Upper lobe of left lung (tissue), 6 donors: ENCODE measurements at places on chromosomes 7 and 10. TPM values are rescaled to one million over a fixed set of nuclear protein-coding genes. Genes with fewer than 3 reads are reported as not detected.

DNA sequence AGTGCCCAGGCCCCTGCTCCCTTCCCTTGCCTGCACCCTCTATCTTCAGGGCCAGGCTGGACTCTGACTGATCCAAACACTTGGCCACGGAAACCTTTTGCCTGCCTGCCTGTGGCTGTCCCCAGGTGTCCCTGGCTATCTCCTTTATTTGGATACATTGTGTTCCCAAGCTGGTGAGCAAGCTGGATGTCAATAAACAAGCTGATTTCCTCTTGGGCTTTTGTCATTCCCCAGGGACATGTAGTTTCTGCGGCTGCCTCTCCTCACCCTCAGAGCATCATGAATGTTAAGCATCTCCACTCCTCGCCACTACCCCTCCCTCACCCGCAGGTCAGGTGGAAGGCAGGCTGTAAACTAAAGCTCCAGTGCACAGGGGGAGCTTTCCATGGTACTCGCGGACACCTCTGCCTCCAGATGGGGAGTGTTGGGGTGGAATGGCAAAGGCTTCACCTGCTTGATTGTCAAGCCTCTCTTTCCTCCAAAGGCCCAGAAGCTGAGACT, 6.9 kb downstream of the GHRHR start:
- H3K36me3 ChIP-seq, result no peaks in the 10 kb centered on the region
- peak; percentile 10 for DNase-seq
- no peaks in the 10 kb centered on the region for H3K27me3 ChIP-seq

DNA sequence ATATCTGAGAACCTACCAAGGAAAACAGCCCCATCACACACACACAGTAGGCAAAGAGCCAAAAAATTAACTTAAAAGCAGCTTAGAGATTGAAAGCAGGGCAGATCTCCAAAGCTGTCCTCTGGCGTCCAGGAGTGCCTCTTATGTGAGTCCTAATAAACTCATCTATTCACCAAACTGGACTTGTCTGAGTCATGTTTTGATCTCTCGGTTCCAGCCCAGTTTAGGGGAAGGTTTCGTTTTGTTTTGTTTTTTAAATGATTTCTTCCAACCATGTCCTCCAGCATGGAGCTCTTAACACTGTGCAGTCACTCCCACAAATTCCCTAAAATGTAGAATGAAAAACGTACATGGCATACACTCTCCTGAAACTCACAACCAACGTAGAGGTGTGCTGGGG, 6.7 kb upstream of the PRSS37 start:
- H3K27me3 ChIP-seq, result no peaks in the 10 kb centered on the region
- no peaks in the 10 kb centered on the region for H3K36me3 ChIP-seq
- no peak for DNase-seq
- no peaks in the 10 kb centered on the region for H3K4me1 ChIP-seq

- no peaks in the 10 kb centered on the region for H3K36me3 ChIP-seq
- H3K27me3 ChIP-seq, result no peaks in the 10 kb centered on the region
- H3K4me1 ChIP-seq, result no peaks in the 10 kb centered on the region
- no peak overlapping the region for H3K27ac ChIP-seq
- DNase-seq, result no peak
Measured at GRCh38 chr10:113221756-113222168, 271.7 kb downstream of the TCF7L2 start.

- H3K27ac ChIP-seq, result peak overlapping the region; percentile 74
- H3K36me3 ChIP-seq, result no peaks in the 10 kb centered on the region
- H3K27me3 ChIP-seq, result no peaks in the 10 kb centered on the region
- no peak overlapping the region for H3K4me3 ChIP-seq
Measured at GRCh38 chr10:97520978-97521761, 22.4 kb downstream of the UBTD1 start.

GRCh38 chr10:77090381-77091356, 546.9 kb downstream of the KCNMA1 start:
- H3K27me3 ChIP-seq, result no peaks in the 10 kb centered on the region
- DNase-seq, result no peak
- H3K36me3 ChIP-seq, result no peaks in the 10 kb centered on the region
- H3K27ac ChIP-seq, result no peak overlapping the region

- no peaks in the 10 kb centered on the region for H3K36me3 ChIP-seq
- no peak overlapping the region for H3K4me3 ChIP-seq
- no peak overlapping the region for H3K27ac ChIP-seq
- DNase-seq, result no peak
- no peaks in the 10 kb centered on the region for H3K4me1 ChIP-seq
Measured at GRCh38 chr10:44853796-44854195, 57.3 kb upstream of the TMEM72 start.

DNA sequence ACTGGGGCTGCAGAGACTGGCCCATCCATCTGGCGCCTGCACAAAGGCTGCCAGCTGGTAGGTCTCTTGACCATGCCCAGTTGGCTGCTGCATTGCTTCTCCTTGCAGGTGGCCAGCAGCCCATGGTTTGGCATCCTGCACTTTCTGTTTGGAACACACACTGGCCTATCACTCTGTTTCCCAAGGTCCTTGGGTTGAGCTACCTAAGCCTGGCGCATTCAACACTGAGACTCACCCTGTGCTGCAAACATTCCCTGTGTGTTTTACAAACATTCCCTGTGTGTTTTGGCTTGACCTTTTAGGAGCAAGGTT, 55.5 kb downstream of the TACR2 start:
- peaks cover 49% of the 10 kb centered on the region for H3K4me1 ChIP-seq
- H3K27me3 ChIP-seq, result no peaks in the 10 kb centered on the region
- no peak overlapping the region for H3K4me3 ChIP-seq
- peak overlapping the region; percentile 82 for H3K27ac ChIP-seq
- no peak for DNase-seq

DNA sequence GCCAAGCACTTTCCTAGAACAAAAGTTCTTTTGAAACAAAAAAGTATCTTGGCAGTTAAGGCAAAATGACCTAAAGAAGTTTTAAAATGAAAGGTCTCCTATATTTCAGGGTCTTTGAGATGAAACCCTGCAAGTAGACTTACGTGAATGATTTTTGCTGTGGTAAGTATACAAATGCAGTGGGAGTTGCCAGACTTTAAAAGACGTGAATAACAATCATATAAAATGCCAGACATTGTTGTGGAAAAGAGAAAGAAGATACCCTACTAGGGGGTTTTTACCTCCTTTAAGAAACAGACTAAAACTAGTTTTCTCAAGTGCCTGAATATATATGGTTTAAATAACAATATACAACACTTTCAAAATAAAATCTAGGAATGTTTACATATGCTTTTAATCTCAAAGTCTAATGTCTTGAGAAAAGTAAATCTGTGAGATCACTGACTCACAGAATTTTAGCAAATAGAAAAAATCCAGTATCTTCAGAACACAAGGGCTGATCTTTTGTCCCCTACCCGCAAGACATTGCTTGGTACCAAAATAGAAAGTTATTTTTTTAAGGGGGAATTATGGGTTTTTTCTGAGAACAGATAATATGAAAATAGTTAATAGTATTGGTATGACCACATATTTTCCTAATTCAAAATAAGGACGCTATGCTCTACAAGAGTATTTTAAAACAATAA, 29.5 kb downstream of the LRRC17 start:
- peaks cover 10% of the 10 kb centered on the region for H3K4me1 ChIP-seq
- no peak overlapping the region for H3K27ac ChIP-seq
- no peak overlapping the region for H3K4me3 ChIP-seq
- no peaks in the 10 kb centered on the region for H3K36me3 ChIP-seq

GRCh38 chr7:42219447-42219846, 17.6 kb downstream of the GLI3 start:
- H3K4me3 ChIP-seq, result no peak overlapping the region
- no peak overlapping the region for H3K27ac ChIP-seq
- H3K36me3 ChIP-seq, result no peaks in the 10 kb centered on the region
- no peaks in the 10 kb centered on the region for H3K27me3 ChIP-seq
- DNase-seq, result no peak
- H3K4me1 ChIP-seq, result no peaks in the 10 kb centered on the region

DNA sequence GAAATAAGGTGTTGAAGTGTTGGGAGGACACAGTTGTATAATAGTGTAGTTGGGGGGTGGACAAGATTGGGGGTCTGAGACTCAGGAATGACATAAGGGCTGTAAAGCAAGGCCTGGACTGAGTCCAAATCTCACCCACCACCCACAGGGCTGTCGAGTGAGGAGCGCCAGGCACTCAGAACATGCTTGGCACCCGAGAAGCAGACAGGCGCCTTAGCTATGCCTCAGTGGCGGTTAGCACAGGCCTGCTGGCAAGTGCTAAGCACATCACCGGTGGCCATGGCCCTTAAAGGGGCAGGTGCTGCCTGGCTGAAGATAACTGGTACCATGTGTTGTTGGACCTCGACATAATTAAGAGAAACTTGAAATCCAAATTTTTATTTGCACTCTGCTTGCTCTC, 90.7 kb downstream of the COL13A1 start:
- H3K27me3 ChIP-seq, result no peaks in the 10 kb centered on the region
- H3K36me3 ChIP-seq, result no peaks in the 10 kb centered on the region
- no peak overlapping the region for H3K4me3 ChIP-seq
- H3K4me1 ChIP-seq, result no peaks in the 10 kb centered on the region
- no peak overlapping the region for H3K27ac ChIP-seq

GRCh38 chr10:115026056-115026745, 67.0 kb upstream of the ATRNL1 start:
- H3K4me3 ChIP-seq, result no peak overlapping the region
- H3K27ac ChIP-seq, result no peak overlapping the region
- no peaks in the 10 kb centered on the region for H3K27me3 ChIP-seq
- H3K36me3 ChIP-seq, result no peaks in the 10 kb centered on the region
- no peak for DNase-seq

- no peaks in the 10 kb centered on the region for H3K36me3 ChIP-seq
- no peak overlapping the region for H3K4me3 ChIP-seq
- H3K27me3 ChIP-seq, result no peaks in the 10 kb centered on the region
- no peak overlapping the region for H3K27ac ChIP-seq
- H3K4me1 ChIP-seq, result peaks cover 2% of the 10 kb centered on the region
- DNase-seq, result no peak
Measured at GRCh38 chr10:129536336-129536735, 69.3 kb downstream of the MGMT start.

DNA sequence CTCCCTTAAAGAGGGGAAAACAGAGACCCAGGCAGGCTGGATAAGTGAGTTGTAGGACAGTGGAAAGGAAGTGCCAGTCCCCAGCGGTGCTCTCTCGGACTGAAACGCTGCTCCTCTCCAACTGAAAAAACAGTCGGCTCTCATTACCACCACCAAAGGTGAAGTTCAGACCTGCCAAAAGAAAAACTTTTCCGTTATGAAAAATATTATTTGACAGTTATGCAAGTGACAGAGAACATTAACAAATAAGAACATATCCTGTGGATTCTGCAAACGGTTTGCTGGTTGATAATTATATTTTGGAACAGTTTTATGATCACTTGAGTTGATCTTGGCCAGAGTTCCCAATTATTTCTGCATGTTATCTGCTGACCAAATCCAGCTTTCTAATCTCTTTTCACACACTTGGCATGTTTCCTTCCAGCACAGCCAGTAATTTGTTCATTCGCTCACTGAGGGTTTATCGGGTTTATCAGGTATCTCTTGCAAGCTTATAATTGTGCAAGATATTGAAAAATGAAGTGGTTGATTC, 82.6 kb downstream of the PTPRE start:
- H3K36me3 ChIP-seq, result no peaks in the 10 kb centered on the region
- no peak for DNase-seq
- no peaks in the 10 kb centered on the region for H3K27me3 ChIP-seq
- no peak overlapping the region for H3K4me3 ChIP-seq

DNA sequence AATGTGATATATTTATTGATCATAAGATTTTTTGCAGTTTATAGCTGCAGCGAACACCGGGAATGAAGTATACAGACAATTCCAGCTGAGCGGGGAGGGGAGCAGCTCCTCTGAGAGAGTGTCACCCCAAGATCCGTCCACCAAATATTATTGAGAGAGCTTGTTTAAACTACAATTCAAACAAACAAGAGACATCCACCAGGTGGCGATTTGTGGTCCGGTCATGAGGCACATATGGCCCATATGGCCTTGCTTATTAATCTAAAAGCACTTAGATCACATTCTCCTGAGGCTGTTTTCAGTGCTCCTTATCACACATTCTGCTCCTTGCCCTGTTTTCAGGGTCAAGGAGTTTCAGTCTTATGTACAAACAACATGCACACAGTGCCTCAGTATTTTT, 83.1 kb downstream of the THSD7A start:
- no peak overlapping the region for H3K4me3 ChIP-seq
- no peaks in the 10 kb centered on the region for H3K4me1 ChIP-seq

- no peak for DNase-seq
- no peak overlapping the region for H3K4me3 ChIP-seq
- no peak overlapping the region for H3K27ac ChIP-seq
- H3K27me3 ChIP-seq, result no peaks in the 10 kb centered on the region
Measured at GRCh38 chr10:131177431-131178327, 133.8 kb downstream of the TCERG1L start.

GRCh38 chr7:25643770-25644394, 415.6 kb upstream of the NPVF start:
- peaks cover 12% of the 10 kb centered on the region for H3K4me1 ChIP-seq
- H3K27ac ChIP-seq, result no peak overlapping the region
- no peaks in the 10 kb centered on the region for H3K27me3 ChIP-seq
- no peak for DNase-seq

- H3K27ac ChIP-seq, result no peak overlapping the region
- no peak overlapping the region for H3K4me3 ChIP-seq
- no peak for DNase-seq
- no peaks in the 10 kb centered on the region for H3K36me3 ChIP-seq
- peaks cover 65% of the 10 kb centered on the region for H3K4me1 ChIP-seq
Measured at GRCh38 chr10:35353805-35354204, 17.5 kb downstream of the CCNY start.

DNA sequence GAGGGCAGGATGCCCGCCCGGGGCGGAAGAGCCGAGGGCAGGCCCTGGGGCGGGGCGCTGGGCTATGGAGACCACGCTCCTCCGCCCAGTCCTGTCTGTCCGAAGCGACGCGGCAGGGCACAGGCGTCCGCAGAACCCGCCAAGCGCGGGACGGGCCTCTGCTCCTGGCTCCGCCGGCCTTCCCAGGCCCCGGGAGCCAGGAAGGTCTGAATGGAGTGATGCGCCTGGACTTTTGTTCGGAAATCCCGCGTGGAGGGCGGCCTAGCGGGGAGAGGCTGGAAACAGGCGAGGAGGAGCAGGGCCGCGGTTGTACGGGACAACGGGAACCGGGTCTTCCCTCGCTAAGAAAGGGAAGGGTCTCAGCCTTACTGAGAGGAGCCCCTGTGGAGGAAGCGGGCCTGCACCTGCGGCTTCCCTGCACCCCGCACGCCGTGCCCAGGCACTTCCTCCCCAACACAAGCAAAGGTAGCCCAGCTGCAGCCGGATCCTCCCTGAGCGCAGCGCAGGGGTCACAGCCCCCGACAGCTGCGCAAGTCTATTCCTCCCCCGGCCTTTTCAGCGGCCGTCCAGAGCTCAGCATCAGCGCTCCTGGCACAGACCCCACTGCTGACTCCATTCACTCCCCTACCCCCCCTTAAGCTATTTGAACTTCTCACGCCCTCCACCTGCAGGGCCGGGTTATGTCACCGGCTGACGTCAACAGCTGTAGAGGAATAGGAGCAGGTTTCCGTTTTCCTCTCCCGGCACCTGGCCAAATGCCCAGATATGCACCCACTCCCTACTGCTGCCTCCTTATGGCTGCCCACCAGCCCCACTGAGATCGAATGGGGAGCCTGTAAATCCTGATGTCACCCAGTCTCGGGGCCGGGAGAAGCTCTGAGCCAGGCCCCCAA, 143.2 kb upstream of the RET start:
- H3K4me3 ChIP-seq, result no peak overlapping the region
- peaks cover 19% of the 10 kb centered on the region for H3K27me3 ChIP-seq
- peaks cover 13% of the 10 kb centered on the region for H3K4me1 ChIP-seq
- no peaks in the 10 kb centered on the region for H3K36me3 ChIP-seq
- no peak overlapping the region for H3K27ac ChIP-seq

GRCh38 chr10:118901906-118902305, 127.6 kb upstream of the NANOS1 start:
- H3K4me1 ChIP-seq, result no peaks in the 10 kb centered on the region
- H3K27ac ChIP-seq, result no peak overlapping the region
- H3K36me3 ChIP-seq, result no peaks in the 10 kb centered on the region
- no peaks in the 10 kb centered on the region for H3K27me3 ChIP-seq

The GTF2IRD2 gene
- 27.8 TPM for total RNA-seq

The CYP3A4 gene
- 0.34 TPM for total RNA-seq

The FZD1 gene
- 12.2 TPM for total RNA-seq

The UNCX gene
- total RNA-seq, result not detected

The ACBD7 gene
- not detected for total RNA-seq

The C10orf53 gene
- not detected for total RNA-seq
